ENCODE measurements at places on chromosomes 4 and X. TPM values are rescaled to one million over a fixed set of nuclear protein-coding genes. Genes with fewer than 3 reads are reported as not detected.

FABP2 gene
- not detected for total RNA-seq

TCEAL2 gene
- not detected for total RNA-seq

XAGE2 gene
- not detected for total RNA-seq

VCX gene
- total RNA-seq, result 0.11 TPM

PNMA5 gene
- total RNA-seq, result not detected

STOX2 gene
- total RNA-seq, result 0.08 TPM

GPC3 gene
- total RNA-seq, result not detected

MED12 gene
- total RNA-seq, result 16.0 TPM

NLRP2B gene
- total RNA-seq, result not detected

ADH7 gene
- total RNA-seq, result not detected
